Stimulated activated CD4-positive, alpha-beta T cell treated with anti-CD3 and anti-CD28 coated beads, Interleukin-12 subunit alpha, Interleukin-12 subunit beta, amount 100 ng/mL, for 4 hours (primary cell): ENCODE measurements at places on chromosomes 5 and 9.
A peak's percentile ranks its signal among the peaks of the same experiment; 100 is the strongest.

DNA sequence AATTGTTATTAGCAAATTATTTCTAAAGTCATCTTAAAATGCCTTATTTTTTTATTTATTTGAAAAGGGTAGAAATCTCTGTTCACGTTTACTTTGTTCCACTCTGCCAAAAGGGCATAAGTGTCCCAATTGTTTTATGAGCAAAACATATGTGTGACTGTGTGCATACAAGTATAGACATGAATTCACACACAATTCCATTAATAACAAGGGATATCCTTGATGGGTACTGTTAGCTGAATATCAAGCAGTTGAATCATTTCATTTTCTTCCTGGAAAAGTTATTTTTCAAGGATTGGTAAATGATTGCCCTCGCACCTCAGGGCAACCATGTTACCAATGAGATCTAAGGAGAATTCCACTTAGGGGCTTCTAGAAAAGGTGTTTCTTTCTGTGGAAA is 92.1 kb upstream of the TAF11L2 start:
- DNase-seq = no peak

- DNase-seq = no peak
These were observed 68.8 kb upstream of the FCN2 start for GRCh38 chr9:134811673-134812342.

- DNase-seq = no peak
These were observed 40.5 kb downstream of the PTTG1 start for GRCh38 chr5:160462167-160462566.

GRCh38 chr9:29214690-29215253 is 1641.5 kb upstream of the C9orf72 start:
- DNase-seq = no peak

GRCh38 chr5:174294891-174295620 is 249.6 kb downstream of the NSG2 start:
- no peak for DNase-seq

- DNase-seq = no peak
These were observed 44.2 kb upstream of the MAST4 start for GRCh38 chr5:66551945-66552344.

DNA sequence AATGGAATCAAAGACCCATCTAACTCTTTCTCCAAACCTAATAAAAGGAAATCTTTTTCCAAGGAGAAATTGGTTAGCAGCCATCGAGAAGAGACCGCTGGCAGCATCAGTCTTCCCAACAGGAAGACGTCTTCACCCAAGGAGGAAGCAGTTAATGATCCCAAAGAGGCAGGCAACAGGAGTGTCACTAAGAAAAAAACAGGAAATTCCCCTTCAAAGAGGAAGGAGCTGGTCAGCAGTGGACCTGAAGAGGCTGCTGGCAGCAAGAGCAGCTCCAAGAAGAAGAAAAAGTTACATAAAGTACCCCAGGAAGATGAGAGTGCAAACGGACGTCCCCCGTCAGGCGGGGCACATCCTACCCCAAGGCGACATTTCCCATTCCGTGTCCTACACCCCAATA is 143.7 kb downstream of the ELAVL2 start:
- DNase-seq = no peak

DNA sequence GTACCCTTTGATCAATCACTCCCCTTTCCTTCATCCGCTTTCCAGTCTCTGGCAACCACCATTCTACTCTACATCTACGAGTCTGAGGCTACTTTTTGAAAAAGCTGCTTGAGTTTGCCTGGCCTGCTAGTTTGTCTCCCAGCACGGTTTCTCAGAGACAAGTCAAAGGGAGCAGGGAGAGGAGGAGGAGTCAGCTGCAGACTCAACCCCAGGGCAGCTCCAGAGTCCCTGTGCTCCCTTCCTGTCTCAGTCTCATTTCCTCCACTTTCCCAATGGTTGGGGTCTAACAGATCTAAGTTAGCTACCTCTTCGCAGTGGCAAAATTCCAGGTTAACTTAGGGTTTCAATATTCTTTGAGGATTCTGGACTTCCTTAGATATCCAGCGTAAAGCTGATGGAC is 80.0 kb upstream of the PCA3 start:
- DNase-seq = no peak

- no peak for DNase-seq
These were observed 317.9 kb upstream of the ITGA1 start for GRCh38 chr5:52469835-52470234.

- peak; percentile 40 for DNase-seq
These were observed 6.9 kb upstream of the TPM2 start for GRCh38 chr9:35696520-35697215.

- DNase-seq = no peak
These were observed 22.4 kb downstream of the RNF130 start for GRCh38 chr5:180049185-180049548.
